Sigmoid colon (tissue), 7 donors: ENCODE measurements at places on chromosomes 13 and 19. TPM values are rescaled to one million over a fixed set of nuclear protein-coding genes. Genes with fewer than 3 reads are reported as not detected.

- no peak for DNase-seq
Observed at GRCh38 chr19:39599116-39599515, 3.2 kb upstream of the LGALS13 start.

- no peak for DNase-seq
Observed at GRCh38 chr19:53881482-53882390, at the start of gene PRKCG. PRKCG (plus strand) TSS chr19:53882197; CDS start chr19:53882495, 298 bp downstream.

DNA sequence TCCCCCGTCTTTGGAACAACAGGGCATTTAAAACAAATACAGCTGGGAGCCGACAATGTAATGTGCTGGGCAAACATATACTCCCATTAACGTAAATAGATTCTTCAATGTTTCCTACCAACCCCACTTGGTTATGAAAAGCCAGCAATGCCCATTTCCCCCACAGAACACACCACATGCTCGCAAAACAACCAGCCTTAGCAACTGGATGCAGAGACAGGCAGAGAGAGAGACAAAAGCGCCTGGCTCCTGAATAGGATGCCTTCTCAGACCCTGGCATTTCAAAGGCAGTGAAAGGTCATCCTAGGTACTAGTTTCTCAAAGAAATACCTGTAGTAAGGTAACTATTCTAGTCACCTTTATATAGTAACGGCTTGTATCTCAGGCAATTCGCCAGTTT lies 462.9 kb downstream of the ITGBL1 start:
- DNase-seq = no peak

DNA sequence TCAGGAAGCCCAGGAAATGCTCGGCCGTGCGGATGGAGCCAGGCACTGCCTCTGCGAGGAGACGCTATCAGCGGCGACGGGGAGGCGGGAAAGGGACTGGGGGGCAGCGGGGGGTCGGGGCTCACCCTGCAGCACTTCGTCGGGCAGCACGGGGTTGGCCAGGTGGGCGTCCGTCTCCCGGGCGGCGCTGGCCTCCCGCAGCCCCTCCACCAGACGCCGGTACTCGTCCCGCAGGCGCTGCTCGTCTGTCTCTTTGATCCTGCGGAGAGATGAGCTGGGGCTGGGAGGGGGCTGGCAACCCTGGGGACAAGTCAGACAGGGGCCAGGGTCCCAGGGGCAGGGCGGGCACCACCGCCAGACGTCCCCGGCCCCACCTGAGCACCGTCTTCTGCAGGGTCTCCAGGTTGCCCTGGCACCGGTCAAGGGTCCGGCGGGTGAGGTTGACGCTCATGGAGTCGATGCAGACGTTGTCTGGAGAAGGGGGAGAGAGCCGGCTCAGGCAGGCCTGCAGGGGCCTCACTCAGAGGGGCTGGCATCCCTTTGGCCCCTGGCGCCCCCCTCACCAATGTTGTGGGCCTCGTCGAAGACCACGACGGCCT lies 6.4 kb downstream of the ERCC2 start:
- DNase-seq = no peak

- DNase-seq = no peak
Observed at GRCh38 chr13:83216479-83217245, 665.6 kb downstream of the SLITRK1 start.

DNA sequence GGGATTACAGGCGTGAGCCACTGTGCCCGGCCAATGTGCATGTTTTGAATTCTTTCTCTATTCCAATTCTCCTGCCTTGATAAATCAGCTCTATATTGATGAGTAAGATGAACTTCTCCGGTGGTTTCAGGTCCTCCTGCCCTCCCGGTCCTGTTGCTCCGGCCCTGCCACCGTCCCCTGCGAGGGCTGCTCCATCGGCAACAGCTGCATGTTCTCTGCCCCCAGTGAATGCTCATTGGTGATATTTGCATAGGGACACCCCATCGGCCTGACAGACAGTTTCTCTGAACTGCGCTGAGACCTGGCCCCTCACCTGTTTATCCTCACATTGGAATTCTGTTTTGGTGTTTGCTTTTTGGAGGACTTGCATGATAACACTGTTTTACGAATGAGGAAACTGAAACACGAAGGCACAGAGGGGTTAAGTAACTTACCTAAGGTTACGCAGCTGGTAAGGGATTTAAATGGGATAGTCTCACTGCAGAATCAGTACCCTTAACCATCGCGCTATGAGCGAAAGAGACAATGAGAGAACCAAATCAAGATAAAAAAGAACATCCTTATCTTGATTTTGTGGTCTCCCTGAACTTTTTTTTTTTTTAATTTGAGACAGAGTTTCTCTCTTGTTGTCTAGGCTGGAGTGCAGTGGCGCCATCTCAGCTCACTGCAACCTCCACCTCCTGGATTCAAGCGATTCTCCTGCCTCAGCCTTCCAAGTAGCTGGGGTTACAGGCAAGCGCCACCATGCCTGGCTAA lies 32.2 kb downstream of the ZNF557 start:
- DNase-seq = no peak

GRCh38 chr19:29560313-29561075 lies 34.7 kb downstream of the VSTM2B start:
- DNase-seq = no peak

GRCh38 chr13:114049026-114049425 lies 75.2 kb upstream of the C13orf46 start:
- DNase-seq = no peak

DNA sequence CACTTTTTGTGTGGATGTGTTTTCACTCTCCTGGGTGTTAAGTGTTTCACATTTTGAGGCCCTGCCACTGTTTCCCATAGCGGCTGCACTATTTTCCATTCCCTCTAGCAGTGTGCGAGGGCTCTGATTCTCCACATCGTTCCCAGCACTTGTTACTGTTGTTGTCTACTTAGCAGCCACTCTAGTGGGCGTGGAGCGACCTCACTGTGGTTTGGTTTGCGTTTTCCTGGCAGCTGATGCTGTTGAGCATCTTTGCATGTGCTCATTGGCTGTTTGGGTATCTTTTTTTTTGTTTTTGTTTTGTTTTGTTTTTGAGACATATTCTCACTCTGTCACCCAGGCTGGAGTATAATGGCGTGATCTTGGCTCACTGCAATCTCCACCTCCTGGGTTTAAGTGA lies 14.4 kb downstream of the NAXD start:
- no peak for DNase-seq

- no peak for DNase-seq
Observed at GRCh38 chr13:102779436-102780159, 6.0 kb upstream of the TEX30 start.

DNA sequence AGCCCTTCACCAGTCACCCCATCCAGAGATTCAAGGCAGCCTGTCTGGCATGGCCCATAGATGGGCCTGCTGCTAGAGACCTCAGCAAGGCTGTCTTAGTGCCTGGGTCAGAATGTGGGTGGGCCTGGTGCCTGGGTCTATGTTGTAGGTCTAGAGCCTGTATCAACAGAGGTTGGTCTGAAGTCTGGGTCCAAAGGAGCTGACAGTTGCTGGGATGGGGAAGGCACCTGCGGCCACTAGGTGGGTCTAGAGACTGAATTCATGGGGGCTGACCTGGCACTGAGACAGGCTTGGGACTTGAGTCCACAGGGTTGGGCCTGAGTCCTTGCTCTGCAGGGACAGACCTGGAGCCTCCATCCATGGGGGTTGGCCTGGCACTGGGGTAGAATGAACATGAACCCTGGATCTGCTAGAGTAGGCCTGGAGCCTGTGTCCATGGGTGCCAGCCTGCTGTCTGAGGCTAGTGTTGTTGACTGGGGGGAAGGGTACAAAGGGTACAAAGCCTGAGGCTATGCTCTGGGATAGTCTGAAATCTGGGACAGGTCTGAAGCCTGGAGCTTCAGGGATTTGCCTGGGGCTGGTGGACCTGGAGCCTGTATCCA lies 516.8 kb downstream of the OLFM4 start:
- no peak for DNase-seq

DNA sequence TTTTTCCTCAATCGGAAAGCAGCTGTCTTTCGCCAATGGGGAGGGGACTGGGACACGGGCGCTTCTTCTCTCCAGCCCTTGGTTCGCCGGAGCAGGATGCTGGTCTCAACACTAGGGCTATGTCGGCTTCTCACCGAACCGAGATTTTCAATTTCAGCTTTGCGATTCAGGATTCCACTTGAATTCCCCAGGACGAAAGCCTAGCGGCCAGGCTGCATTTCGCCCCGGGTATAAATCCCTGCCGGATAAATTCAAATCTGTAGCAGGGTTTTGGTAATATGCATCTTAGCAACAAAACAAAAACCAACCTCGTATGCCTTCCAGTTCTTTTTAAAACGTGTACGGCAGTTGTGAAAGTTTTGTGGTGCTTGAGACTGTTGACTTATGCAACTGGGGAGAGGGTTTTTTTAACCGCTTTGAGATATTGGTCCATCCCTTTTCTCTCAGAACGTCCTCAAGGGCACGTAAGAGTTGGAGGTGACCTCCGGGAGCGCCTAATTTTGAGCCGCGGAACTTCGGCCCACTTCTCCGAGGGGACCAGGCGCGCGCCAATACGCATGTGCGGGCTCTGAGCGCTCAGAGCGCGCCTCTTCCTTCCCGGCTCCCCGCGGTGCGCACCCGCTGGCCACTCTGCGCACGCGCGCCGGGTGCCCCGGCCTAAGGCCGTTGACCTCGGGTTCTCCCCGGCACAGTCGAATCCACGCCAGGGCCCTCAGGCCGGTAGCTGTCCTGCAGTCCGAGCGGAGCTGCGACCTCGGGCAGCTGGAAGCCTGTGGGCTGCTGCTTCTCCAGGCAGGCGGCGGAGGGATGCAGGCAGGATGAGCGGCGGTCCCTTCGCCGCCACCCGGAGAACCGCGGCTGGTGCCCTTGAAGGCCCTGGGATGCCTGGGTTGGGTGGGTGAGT lies 7.6 kb downstream of the POU4F1 start:
- no peak for DNase-seq

- DNase-seq = no peak
Observed at GRCh38 chr13:33367171-33367895, 81.8 kb upstream of the STARD13 start.

DNA sequence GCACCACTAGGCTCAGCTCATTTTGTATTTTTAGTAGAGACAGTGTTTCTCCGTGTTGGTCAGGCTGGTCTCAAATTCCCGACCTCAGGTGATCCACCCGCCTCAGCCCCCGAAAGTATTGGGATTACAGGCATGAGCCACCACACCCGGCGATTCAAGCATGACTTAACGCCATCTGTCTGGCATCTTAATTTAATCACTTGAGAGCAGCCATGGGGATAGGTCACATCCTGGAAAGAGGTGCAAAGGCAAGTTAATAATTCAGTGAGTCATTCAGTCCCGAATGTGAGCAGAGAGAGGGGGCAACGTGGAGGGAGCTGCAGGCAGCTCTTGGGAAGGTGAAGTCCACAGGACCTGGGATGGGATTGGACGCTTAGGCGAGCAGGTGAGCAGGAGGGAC lies 31.7 kb upstream of the USP29 start:
- DNase-seq = no peak

- DNase-seq = no peak
Observed at GRCh38 chr13:97758317-97758716, 195.2 kb upstream of the IPO5 start.

- DNase-seq = no peak
Observed at GRCh38 chr19:50238043-50238442, 34.6 kb downstream of the MYH14 start.

GRCh38 chr13:112442483-112443090 lies 66.4 kb downstream of the SPACA7 start:
- no peak for DNase-seq

GRCh38 chr19:7887408-7888144 lies 734 bp upstream of the LRRC8E start:
- DNase-seq = no peak

- no peak for DNase-seq
Observed at GRCh38 chr19:3607303-3608078, 816 bp upstream of the TBXA2R start.

DNA sequence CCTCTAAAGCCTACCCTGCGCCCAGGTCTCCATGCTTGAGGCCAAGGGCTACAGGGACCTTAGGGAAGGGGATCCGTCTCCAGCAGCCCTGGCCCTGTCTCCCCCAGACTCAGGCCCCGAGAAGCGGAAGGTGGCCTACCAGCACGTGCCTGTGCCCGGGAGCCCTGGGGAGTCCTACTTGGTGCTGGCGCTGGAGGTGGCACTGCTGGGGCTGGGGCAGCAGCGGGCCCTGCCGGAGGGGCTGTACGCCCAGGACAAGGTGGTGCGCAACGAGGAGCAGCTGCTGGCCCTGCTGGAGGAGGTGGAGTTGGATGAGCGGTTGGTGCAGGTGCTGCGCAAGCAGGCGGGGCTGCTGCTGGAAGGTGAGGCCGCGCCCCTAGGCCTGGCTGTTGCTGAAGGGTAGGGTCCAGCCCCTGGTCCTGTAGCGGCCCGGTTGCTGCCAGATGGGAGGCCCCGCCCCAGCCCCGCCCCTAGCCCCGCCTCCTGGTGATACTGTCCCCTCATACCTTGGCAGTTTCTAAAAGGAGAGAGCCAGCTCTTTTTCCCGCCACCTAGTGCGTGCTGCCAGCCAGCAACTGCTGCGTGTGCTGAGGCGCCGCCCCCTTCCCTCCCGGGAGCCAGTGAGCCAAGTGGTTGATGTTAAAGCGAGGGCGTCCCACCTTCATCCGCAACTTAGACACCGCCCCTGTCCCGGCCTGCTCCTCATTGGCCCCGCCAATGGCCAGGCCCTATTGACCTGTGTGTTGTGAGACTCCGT lies 22.6 kb downstream of the ZSWIM4 start:
- no peak for DNase-seq

GRCh38 chr13:20415694-20416107 lies 110.0 kb downstream of the CRYL1 start:
- no peak for DNase-seq

- no peak for DNase-seq
Observed at GRCh38 chr19:41740415-41741243, 14.7 kb upstream of the CEACAM6 start.

GRCh38 chr13:84903391-84903790 lies 895.8 kb downstream of the SLITRK6 start:
- DNase-seq = no peak

GRCh38 chr13:46757640-46758039 lies 39.3 kb downstream of the ESD start:
- DNase-seq = no peak

GRCh38 chr19:40091205-40092129 lies 724 bp upstream of the ZNF780A start:
- DNase-seq = no peak

- no peak for DNase-seq
Observed at GRCh38 chr13:36130193-36130551, 1.0 kb downstream of the DCLK1 start.

Gene NCAN
- not detected for total RNA-seq

Gene ICAM5
- not detected for total RNA-seq

Gene KLK2
- total RNA-seq = not detected

Gene MYO16
- total RNA-seq = 0.33 TPM

Gene PRX
- 3.5 TPM for total RNA-seq

Gene RFPL4A
- not detected for total RNA-seq

Gene SIAH3
- total RNA-seq = not detected

Gene ANGPTL4
- 7.1 TPM for total RNA-seq

Gene PSPN
- 0.71 TPM for total RNA-seq

Gene LILRA1
- total RNA-seq = 2.3 TPM

Gene TMEM150B
- total RNA-seq = 4.1 TPM

Gene RASGRP4
- total RNA-seq = 3.5 TPM

Gene PCDH20
- 6.1 TPM for total RNA-seq

Gene KLK14
- not detected for total RNA-seq

Gene ZNF90
- total RNA-seq = 4.4 TPM

Gene SIGLEC8
- 0.36 TPM for total RNA-seq

Gene TLE2
- 29.5 TPM for total RNA-seq
